Vein endothelial cell (primary cell): ENCODE measurements at places on chromosomes 4 and X. TPM values are rescaled to one million over a fixed set of nuclear protein-coding genes. Genes with fewer than 3 reads are reported as not detected.

Gene NHSL2
- total RNA-seq: 54.9 and 57.5 TPM in 2 replicates

Gene VCX3B
- not detected in 2 replicates for total RNA-seq

Gene TCEAL2
- not detected in 2 replicates for total RNA-seq

Gene PABPC5
- total RNA-seq: 0.33 and 0.48 TPM in 2 replicates

Gene CCNB3
- total RNA-seq: 0.19 and 2.6 TPM in 2 replicates

Gene MCF2
- under 0.01 TPM in 1 of 2 replicates, not detected in the other for total RNA-seq

Gene TCEAL6
- not detected in 2 replicates for total RNA-seq
